Frontal cortex (tissue), 4 donors: ENCODE measurements at places on chromosomes 1 and 21. TPM values are rescaled to one million over a fixed set of nuclear protein-coding genes. Genes with fewer than 3 reads are reported as not detected.

PRMT2 gene
- total RNA-seq = 216 TPM

DNA sequence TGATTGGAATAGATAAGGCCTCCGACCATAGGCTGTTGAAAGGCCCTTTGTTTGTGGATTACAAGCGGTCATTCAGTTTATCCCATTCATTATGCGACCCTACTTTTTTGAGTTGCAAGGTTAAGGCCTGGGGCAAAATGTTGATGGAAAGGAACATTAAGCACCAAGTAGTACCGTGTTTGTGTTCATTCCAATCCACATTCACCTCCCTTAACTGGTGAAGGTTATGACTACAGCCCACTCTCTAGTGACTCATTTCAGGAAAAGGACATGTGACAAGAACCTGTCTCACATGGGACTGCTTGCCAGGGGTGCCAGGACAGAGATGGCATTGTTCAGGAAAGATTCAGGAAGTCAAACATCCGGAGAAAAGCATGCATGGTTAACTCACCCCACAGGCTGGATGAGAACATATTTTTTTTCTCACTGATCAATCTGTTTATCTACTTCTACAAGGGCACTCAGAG lies 81.6 kb downstream of the CD58 start:
- DNase-seq = peak; percentile 26

- no peak for DNase-seq
Measured at GRCh38 chr1:43360616-43361015, 1.8 kb downstream of the CDC20 start.

DNA sequence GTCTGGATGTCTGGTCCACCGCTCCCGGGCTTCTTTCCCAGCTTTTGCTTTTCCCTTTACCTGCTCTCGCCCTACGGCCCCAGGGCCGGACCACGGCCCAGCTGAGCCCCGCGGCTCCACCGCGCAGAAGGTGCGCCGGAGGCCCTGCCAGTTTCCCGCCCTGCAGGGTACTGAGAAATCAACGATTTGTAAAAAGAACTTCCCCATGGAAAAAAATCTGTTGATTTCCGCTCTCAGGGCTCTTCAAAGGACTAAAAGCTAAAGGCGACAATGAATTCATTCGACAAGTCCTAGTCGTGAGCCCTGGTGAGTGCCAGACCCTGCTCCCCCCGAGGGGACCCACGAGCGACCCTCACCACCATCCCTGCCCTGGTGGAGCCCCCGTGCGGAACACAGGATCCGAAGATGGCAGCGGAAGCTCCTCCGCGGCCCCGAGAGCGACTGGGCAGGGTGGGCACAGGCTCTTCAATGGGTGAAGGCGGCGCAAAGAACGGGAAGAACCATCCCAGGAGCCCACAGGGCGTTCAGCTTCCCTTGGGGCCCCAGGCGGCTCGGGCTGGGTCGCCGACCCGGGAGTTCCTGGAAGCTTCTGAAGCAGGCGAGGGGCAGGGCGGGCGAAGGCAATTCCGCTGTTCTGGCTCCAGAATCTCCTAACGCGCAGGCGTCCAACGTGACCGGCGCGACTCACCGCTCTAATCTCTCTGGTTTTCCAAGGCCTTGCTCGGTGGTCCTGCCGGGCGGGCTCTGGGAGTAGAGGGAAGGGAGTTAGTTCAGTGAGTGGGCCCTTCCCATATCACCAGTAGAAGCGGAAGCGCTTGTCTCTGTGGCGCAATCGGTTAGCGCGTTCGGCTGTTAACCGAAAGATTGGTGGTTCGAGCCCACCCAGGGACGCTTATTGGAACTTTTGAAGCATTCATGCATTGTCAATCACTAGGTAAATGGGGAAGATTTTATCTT lies 6.6 kb upstream of the RNU1-2 start:
- no peak for DNase-seq

GRCh38 chr1:159279773-159280172 lies 22.4 kb upstream of the FCER1A start:
- no peak for DNase-seq

- DNase-seq = no peak
Measured at GRCh38 chr1:225454733-225455132, 26.9 kb upstream of the LBR start.

B3GALT2 gene
- total RNA-seq = 148 TPM

ST6GALNAC5 gene
- total RNA-seq = 60.7 TPM

MATN1 gene
- 0.41 TPM for total RNA-seq

GRCh38 chr1:44328671-44329416 lies 26.2 kb downstream of the ERI3 start:
- no peak for DNase-seq

FAM167B gene
- 0.41 TPM for total RNA-seq

NR1I3 gene
- not detected for total RNA-seq

A3GALT2 gene
- not detected for total RNA-seq

GRCh38 chr1:221289103-221289502 lies 409.9 kb downstream of the HLX start:
- no peak for DNase-seq

LCE1A gene
- total RNA-seq = not detected

PLD5 gene
- total RNA-seq = 2.0 TPM

GRCh38 chr21:46113497-46114176 lies 15.7 kb downstream of the COL6A2 start:
- no peak for DNase-seq

GRCh38 chr21:41635874-41636273 lies 127.9 kb upstream of the TMPRSS2 start:
- DNase-seq = no peak

DNA sequence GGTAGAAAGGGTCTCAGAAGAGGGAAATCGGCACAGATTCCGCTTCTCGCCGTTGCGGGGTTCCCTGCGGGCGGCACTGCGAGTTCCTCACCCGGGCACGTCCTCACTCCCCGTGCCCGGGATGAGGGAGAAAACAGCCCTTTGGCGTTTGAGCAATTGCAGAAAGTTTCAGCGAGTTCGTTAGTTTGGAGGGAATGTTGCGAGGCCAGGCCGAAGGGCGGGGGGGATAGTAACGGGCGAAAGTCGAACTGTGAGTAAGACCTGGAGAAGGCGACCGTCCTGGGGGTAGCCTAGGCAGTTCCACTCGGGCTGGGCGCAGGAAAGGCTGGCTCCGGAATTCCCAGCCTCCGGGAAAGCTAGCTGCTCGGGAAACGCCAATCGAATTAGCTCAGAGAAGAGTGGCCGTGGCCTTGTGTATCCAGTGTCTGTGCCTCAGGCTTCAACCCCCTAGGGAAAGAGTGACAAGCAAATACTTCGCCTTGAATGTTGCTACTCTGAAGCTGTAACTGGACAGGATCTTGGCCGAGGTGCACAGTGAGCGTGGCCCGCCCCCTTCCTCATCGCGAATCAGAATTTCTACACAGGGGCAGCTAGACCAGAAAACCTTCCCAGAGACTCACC lies 787 bp downstream of the PTGFR start:
- peak; percentile 6 for DNase-seq

DNA sequence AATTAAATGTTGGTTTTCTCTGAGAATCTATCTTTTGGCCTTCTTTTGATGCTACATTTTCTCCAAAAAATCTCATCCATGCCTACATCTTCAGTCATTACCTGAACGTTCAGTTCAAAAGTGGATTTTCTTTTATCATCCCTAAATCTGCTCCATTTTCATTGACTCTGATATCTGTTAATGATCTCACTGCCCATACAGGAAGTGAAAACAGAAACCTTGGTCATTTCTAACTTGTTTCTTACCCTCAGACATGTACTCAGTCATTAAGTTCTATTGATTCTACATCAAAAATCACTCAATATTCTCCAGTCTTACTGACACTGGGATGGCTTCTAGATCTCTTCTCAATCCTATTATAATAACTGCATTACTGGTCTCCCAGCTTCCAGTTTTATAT lies 22.7 kb downstream of the PRKACB start:
- no peak for DNase-seq

CNKSR1 gene
- 3.3 TPM for total RNA-seq
